ENCODE measurements at places on chromosomes 5 and 9.

DNA sequence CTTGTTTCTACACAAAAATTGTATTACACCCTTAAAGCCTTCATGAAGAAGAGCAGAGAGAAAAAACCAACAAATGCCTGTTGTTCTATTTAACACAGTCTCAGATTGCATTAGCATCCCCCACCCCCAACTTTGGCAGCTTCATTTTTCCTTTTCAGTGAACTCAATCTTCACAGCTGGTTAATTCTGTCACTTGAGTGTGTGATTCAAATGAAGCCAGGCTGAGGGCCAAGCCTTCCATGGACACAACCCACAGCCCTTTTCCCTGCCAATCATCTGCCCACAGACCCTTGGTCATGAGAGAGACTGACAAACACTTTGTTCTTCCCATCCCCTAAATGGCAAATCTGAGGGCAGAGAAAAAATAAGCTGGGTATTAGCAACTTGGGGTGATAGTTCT, 217.5 kb upstream of the NMUR2 start:
- peak; percentile 38 for DNase-seq

- DNase-seq: no peak
These were observed 94.0 kb downstream of the SPATA31D1 start for GRCh38 chr9:82082563-82082962.

GRCh38 chr9:2615497-2615896, 6.1 kb upstream of the VLDLR start:
- no peak for DNase-seq

DNA sequence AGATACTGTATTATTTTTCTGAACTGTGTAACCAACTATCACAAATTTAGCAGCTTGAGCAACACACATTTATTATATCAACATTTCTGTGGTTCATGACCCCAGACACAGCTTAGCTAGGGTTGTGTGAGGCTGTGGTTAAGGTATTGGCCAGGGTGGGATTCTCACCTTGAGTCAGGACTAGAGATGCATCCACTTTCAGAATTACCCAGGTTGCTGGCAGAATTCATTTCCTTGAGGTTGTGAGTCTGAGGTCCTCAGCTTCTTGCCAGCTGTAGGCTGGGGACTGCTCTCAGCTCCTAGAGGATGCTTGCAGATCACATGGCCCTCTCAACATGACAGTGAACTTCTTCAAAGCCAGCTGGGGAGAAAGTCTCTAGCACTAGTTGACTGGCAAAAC, 122.5 kb upstream of the RASGRF2 start:
- DNase-seq: no peak

- DNase-seq: peak; percentile 70
These were observed 382.3 kb upstream of the SLC30A5 start for GRCh38 chr5:68711293-68712200.

DNA sequence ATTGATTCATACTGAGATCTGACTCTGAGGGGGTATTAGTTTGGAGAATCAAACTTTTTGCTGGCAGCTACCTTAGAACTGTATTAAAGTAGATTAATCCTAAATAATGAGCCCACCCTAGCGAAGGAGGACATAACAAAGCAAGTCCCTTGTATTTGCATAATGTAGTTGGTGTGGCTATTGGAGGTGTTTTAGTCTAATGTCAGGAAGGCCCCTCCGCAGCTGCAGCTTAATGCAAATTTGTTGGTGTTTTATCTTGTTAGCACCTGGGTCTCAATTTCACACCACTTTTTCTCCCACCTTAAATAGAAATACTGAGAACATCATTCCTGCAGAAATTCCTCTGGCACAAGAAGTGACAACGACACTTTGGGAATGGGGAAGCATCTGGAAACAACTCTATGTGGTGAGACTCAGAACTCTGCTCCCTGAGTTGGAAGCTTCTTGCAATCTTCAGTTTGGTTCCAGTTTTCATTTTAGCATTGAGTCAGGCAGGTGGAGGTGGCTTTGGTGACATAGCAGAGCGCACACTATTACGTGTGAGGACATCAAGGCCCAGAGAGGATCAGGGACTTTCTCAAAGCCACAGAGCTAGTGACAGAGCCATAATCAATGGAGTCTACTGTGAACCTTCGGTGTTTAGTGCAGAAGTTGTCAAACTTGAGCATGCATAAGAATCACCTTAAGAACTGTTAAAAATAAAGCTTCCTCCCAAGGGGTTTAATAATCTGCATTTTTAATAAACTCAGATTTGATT, 33.9 kb downstream of the DOCK2 start:
- no peak for DNase-seq

GRCh38 chr5:102767862-102768261, 12.8 kb downstream of the PAM start:
- DNase-seq: no peak

- DNase-seq: no peak
These were observed at the start of gene PCDHA12 for GRCh38 chr5:140875085-140876065. Gene PCDHA12 (plus strand): TSS chr5:140875308. CDS start chr5:140875473, 165 bp downstream.

GRCh38 chr9:127154390-127155191, 32.2 kb upstream of the ANGPTL2 start:
- peak; percentile 84 for DNase-seq

DNA sequence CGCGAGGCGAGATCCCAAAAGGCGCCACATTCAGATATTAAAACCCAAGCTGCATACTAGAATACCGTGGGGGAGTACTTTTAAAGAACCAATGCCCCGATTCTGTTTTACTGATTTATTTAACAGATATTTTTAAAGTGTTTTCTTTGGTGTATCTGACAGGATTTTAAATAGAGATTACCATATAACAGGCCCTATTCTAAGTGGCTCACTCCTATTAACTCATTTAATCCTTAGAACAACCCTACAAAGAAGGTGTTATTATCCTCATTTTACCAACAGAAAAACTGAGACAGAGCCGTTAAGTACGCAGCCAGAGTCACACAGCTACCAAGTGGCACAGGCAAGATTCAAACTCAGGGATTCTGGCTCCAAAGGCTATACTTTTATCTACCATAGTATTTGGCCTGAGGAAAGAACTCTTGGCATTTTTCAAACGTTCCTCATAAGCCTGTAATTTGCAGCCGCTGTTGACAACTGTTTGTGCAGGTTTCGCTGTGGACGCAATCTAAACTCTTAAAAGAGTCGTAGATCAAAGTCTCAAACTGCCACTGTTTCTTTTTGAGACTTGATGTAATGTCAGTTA, 550 bp upstream of the TMEM245 start:
- DNase-seq: no peak

GRCh38 chr9:13598738-13599137, 319.2 kb upstream of the MPDZ start:
- no peak for DNase-seq

DNA sequence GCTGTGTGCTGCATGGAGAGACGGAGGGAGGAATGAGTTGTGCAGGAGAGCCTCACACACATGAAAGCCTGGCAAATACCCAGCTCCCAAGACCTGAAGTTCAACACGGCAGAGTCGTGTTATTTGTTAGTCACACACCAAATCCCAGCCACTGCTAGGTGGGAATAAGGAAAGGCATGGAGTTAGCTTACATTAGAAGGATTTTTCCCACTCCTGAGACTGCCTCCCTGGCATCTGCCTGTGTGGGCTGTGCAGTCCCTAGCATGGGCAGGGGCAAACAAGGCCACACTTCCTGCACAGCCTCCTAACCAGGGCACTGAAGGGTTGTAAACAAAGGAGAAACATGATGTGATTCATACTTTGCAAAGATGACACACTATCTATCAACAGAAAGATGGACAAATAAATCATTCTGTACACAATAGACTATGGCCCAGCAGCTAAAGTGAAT, 306.8 kb downstream of the SPOCK1 start:
- DNase-seq: no peak

DNA sequence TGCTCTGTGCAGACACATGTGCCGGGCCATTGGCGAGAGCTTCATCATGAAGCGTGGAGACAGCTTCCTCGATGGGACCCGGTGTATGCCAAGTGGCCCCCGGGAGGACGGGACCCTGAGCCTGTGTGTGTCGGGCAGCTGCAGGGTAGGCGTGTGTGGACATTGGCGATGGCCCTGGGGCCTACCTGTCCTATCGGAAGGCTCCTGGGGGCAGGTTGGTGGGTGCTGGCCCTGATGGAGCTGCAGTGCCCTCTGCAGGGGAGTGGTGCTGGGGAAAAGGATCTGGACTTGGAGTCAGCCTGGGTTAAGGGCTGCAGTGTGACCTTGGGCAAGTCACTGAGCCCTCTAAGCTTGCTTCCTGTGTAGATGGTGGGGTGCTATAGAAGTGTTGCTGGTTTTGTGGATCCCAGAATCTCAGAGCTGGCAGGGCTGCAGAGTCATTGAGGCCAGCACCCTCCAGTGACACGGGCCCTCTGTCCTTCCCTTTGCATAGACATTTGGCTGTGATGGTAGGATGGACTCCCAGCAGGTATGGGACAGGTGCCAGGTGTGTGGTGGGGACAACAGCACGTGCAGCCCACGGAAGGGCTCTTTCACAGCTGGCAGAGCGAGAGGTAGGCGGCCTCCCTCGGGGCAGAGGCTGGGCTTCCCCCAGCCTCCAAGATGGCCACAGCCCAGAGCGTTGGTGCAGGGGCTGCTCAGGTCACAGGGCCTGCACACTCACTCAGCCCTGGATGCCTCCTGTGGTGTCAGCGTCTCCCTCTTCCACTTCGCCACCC, 15.8 kb downstream of the ADAMTS13 start:
- DNase-seq: no peak

GRCh38 chr5:77806213-77806843, 30.2 kb upstream of the TBCA start:
- DNase-seq: no peak

GRCh38 chr5:149404746-149405549, 25.9 kb upstream of the IL17B start:
- no peak for DNase-seq

DNA sequence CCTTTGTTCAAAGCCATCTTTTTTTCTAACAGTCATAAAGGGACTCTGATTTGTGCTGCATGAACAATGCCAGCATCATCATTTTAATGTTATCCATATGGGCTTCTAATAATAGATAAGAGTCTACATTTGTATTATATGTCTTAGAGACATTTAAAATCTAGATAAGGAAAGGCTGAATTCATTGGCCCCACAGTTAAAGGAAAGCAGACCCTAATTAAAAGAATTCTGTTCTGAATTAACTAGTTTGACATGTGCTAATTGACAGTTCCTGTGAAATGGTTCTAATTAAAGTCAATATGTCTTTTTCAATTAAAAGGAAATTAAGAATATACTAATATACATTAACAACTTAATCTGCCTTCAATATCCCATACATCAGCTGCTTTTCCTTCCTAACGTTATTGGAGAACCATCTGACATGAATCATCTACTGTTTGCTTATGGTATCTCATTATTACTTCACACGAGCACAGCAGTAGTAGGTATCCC, 104.7 kb downstream of the NR2F1-AS1 start:
- DNase-seq: peak; percentile 3

- no peak for DNase-seq
These were observed 6.9 kb upstream of the EXOC3 start for GRCh38 chr5:435961-436640.

- DNase-seq: no peak
These were observed 20.4 kb downstream of the HAVCR2 start for GRCh38 chr5:157088342-157088990.

GRCh38 chr9:23829580-23830475, 3.8 kb upstream of the ELAVL2 start:
- peak; percentile 80 for DNase-seq

DNA sequence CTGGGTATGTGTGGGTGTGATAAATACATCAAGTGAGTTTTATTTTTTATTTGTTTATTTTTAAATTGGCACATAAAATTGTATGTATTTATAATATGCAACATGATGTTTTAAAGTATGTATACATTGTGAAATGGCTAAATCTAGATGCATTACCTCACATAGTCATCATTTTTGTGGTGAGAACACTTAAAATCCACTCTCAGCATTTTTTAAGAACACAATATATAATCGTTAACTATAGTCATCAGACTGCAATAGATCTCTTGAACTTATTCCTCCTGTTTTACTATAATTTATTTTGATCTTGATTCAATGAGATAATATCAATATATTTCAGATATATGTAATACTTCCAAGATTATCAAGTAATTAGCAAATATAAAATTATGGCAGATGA, 93.9 kb upstream of the ALDH1A1 start:
- no peak for DNase-seq

GRCh38 chr9:129194221-129194620, 16.2 kb upstream of the IER5L start:
- no peak for DNase-seq

DNA sequence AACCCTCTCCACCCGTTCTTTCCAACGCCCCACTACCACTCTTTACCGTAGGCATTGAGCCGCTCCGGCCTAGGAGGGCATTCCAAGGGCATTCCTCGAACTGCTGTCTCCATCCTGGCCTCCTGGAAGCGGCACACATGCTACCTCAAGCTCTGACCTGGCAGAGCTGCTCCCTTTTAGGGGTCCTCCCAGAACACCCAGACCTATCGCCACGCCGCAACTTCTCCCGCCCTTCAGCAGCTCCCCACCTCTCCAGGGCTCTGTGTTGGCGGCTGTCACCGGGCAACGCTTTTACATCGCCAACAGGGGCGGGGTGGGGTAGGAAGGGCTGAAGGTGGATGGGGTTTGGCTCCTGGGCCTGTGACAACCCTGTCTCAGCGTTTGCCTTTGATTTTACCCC, 4.6 kb upstream of the MYORG start:
- peak; percentile 29 for DNase-seq

DNA sequence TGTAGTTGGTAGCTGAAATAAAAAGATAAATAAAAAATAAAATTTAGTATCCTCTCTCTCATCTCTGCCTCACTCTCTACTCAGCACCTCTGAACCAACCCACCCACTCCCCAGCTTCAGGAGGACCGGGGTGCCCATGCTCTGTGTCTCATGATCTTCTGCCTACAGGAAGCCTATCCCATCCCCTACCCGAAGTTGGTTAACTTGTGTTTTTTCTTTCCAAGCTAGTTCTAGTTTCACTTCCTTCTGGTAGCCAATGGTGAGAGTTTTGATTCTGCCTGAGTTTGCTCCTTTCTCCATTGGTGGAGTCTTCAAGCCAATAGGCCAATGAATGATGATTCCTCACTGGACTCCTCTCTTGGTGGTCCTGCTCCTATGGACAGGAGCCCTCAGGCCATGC, 32.1 kb downstream of the SNX24 start:
- no peak for DNase-seq

DNA sequence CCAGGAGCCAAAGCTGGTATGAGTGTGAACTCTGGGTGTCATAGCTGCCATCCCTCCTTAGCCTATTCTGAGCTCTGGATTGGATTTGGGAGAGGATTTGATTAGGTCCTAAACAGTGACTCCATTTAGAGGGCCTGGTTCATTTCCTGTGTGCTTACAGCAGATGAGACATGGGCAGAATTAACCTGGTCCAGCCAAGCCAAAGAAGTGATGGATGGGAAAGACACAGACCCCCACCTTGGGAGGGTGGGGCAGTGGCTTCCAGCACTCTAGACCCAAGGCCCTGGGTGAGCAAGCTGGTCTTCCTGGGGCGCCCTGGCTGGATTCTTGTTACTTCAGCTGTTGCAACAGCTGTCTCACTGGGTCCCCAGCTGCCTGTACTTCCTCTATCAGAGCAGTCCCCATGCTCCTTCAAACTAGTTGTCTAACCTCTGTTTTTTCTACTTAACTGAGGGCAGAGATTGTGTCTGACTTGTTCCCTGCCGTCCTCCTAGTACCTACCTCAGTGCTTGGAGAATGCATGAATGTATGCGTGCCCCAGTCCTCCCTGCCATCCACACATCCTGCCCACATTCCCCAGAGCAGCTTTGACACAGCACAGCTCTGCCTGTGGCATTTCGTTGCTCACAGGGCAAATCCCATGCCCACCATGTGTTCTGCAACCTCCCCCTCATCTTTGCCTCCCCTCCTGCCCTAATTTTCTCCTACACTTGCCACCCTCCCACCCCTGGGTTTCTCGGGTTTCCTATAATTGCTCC, 115.9 kb downstream of the RGS3 start:
- peak; percentile 88 for DNase-seq

GRCh38 chr5:118678746-118679145, 309.6 kb downstream of the DTWD2 start:
- DNase-seq: no peak

GRCh38 chr5:179526978-179527377, 23.4 kb upstream of the RUFY1 start:
- DNase-seq: no peak

All from tongue (tissue), 3 donors.